ENCODE measurements at places on chromosomes 5 and 9. TPM values are rescaled to one million over a fixed set of nuclear protein-coding genes. Genes with fewer than 3 reads are reported as not detected.

The OTP gene
- total RNA-seq = 0.05 TPM

The HEMGN gene
- total RNA-seq = not detected

The MOB3B gene
- total RNA-seq = 9.3 TPM

The GPX3 gene
- total RNA-seq = 17.4 TPM

The NUTM2G gene
- not detected for total RNA-seq

The CXCL14 gene
- total RNA-seq = 0.24 TPM

The RIC1 gene
- total RNA-seq = 9.9 TPM

The PCDHGC5 gene
- total RNA-seq = not detected

The TAS2R1 gene
- not detected for total RNA-seq

The ADRB2 gene
- total RNA-seq = 0.92 TPM

The KIF4B gene
- total RNA-seq = not detected
